Astrocyte of the hippocampus (primary cell): ENCODE measurements at places on chromosomes 1 and 21.

DNA sequence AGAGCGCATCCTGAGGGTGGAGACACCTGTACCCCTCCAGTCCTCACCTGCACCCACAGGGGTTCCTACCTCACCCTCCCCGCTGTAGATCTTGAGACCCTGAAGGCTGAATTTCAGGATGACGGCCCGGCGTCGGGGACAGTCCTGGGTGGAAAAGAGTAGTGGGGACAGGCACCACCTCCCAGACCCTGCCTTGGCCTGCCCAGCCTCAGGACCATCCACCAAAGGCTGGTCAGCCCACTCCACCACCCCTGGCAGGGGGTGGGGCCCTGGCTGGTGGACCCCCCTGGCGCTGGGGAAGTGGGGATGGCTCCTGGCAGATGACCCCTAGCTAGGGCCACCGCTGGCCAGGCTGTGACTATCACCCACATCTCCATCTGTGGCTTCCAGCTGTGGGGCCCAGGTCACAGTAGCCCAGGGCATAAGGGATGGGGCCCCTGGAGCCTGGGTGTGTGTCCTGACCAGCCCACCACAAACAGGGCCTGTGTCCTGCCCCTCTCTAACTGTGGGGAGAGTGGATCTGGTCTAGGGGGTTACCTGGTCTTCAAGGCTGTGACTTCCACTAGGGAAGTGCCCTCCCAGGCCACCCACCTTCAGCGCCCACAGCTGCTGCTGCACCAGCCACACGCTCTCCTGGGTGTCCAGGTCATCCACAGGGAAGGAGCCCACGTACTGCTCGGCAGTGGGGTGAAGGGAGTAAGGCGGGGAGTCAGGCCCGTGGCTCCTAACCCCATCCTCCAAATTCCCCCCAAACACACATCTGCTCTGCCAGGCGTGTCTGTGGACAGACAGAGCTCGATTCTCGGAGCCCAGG, 5.4 kb downstream of the SH2D5 start:
- no peak for DNase-seq

- no peak for DNase-seq
Measured at GRCh38 chr1:86263101-86263500, 106.5 kb upstream of the COL24A1 start.

DNA sequence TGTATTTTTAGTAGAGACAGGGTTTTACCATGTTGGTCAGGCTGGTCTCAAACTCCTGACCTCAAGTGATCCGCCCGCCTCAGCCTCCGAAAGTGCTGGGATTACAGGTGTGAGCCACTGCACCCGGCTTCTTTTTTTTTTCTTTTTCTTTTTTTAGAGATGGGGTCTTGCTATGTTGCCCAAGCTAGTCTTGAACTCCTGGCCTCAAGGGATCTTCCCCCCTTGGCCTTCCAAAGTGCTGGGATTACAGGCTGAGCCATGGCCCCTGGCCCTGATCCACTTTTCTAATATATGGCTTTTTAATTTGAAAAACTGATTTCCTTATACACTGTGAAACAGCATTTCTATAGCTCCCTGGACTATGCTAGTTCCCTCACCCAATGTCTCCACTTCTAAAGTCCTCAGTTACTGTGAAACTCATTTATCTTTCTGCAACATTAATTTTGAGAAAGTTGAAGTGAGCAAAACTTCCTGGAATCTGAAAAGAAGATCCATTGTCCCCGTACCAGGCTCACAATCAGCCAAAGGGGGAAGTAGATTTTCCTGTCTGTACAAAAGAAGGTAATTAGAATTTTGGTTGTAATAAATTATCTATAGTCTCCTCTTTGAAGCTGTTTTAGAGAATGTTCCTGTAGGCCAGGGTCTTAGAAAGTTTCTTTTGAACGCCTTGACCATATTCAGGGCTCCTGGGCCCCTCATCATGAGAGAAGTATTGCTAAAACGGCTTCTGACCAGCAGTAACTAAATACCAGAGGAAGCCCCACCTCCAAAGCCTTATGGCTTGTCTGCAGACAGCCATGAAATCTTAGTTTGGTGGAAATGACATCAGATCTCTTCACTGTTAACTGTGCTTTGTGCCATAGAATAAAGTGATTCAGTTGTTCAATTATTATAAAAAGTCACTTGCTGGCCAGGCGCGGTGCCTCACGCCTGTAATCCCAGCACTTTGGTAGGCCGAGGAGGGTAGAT, 34.9 kb downstream of the DEGS1 start:
- no peak for DNase-seq

- peak; percentile 37 for DNase-seq
Measured at GRCh38 chr1:96782856-96783255, 61.3 kb downstream of the PTBP2 start.

- DNase-seq: no peak
Measured at GRCh38 chr1:22431965-22432364, 19.7 kb upstream of the ZBTB40 start.

- peak; percentile 45 for DNase-seq
Measured at GRCh38 chr1:158037866-158038359, 44.5 kb downstream of the KIRREL1 start.

GRCh38 chr21:39115576-39116235, 67.5 kb downstream of the PSMG1 start:
- no peak for DNase-seq

- no peak for DNase-seq
Measured at GRCh38 chr1:53077599-53077965, 15.6 kb downstream of the PODN start.

- peak; percentile 81 for DNase-seq
Measured at GRCh38 chr1:81920245-81920740, 119.6 kb downstream of the ADGRL2 start.
